ENCODE measurements at places on chromosomes 3 and 15.

DNA sequence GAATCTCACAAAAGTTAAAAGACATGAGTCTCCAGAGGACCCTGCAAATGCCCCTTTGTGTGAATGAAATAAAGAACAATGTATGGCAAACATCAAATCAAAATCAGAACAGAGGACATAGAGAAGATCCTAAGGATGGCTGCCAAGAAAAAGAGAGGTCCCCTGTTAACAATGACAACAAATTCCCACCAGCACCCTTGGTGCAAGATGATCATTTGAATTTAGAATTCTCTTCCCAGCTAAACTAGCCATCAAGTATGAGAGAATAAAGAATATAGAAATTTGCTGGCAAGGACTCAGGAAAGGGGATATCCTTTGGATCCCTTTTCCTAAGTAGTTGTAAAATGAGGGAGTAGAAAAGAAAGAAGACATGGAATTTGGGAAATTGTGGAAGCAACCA lies 8.2 kb downstream of the GP5 start:
- no peak for DNase-seq

- DNase-seq: no peak
Measured at GRCh38 chr3:16272588-16272987, 7.6 kb downstream of the OXNAD1 start.

GRCh38 chr3:159751146-159751545 lies 237.5 kb upstream of the IL12A start:
- no peak for DNase-seq

- DNase-seq: no peak
Measured at GRCh38 chr3:47444103-47444502, 31.6 kb downstream of the SCAP start.

- DNase-seq: no peak
Measured at GRCh38 chr3:37668818-37669610, 192.7 kb upstream of the CTDSPL start.

DNA sequence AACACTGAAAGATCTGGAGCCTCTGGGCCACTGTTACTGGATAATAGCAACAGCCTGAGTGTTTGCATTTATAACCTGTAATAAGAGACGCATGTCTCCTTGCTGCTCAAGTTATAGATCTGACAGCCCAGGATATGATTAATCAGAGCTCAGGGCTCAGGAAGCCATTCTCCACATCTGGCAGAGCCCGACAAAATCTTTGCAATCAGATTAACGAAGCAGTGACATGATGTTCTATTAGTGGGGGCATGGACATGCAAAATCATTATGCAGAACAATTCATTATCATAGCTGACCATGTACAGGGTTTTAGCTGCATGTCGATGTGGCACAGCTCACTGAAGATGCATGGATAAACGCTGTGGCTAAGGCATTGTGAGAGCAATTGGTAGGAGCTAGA lies 730.3 kb downstream of the ZNF385D start:
- DNase-seq: no peak

DNA sequence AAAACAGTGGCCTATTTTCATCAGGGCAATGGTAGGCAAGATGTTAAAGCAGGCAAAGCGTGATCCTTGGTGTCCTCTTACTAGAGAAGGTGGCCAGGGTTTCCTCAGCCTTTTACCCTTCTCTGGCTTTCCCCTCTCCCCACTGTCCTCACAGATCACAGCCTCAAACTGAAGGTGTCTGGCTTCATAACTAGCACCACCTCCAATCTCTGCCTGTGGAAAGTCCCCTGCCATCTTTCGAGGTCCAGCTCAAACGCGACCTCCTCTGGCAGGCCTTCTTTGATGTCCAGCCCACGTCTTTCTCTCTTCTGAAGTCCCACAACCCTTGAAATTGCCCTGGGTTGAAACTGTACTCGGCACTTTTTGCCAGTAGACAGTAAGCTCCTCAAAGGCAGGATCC lies 35.9 kb downstream of the CYP19A1 start:
- no peak for DNase-seq

DNA sequence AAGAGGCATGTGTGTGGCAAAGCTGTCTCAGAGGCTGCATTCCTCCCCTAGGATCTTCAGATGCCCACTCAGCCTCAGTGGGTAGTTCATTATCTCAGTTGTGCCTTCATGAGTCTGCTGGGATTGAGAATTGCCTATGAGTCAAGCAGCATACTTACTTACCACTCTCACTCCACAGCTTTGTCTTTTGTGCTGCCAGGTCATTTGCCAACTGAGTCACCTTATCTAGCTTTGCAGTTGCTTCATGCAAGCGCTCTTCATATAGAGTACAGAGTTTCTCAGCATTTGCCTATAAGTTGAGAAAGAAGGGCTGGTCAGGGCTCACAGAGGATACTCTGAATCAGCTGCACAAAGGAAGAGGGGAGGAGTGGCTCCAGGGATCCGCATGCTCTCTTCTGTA lies 89.5 kb downstream of the MYH15 start:
- DNase-seq: no peak

DNA sequence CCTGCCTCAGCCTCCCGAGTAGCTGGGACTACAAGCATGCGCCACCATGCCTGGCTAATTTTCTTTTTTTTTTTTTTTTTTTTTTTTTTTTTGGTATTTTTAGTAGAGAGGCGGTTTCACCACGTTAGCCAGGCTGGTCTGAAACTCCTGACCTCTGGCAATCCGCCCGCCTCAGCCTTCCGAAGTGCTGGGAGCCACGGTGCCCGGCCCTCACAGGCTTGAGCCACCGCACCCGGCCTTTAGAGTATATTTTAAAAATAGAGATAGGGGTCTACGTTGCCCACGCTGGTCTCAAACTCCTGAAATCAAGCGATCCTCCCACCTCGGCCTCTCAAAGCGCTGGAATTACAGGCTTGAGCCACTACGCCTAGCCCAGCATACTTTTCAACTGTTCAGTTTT lies 93.4 kb upstream of the CHD2 start:
- no peak for DNase-seq

DNA sequence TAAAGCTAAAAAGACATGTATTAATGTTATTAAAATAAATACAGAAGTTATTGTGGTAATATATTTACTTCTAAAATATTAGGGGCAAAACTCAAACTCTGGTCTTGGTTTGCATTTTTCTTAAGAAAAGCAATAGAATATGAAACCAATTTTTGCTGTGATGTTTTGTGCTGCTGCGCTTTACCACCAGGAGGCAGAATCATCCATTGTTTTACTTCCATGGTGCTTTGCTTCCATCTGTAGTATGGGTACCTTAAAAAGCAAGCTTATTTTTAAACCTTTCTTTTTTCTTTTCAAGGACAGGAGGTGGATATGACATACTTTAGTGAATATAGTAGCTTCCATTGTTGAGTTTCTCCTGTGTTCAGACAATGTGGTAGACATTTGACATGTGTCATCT lies 46.6 kb upstream of the MRPL3 start:
- peak; percentile 8 for DNase-seq

DNA sequence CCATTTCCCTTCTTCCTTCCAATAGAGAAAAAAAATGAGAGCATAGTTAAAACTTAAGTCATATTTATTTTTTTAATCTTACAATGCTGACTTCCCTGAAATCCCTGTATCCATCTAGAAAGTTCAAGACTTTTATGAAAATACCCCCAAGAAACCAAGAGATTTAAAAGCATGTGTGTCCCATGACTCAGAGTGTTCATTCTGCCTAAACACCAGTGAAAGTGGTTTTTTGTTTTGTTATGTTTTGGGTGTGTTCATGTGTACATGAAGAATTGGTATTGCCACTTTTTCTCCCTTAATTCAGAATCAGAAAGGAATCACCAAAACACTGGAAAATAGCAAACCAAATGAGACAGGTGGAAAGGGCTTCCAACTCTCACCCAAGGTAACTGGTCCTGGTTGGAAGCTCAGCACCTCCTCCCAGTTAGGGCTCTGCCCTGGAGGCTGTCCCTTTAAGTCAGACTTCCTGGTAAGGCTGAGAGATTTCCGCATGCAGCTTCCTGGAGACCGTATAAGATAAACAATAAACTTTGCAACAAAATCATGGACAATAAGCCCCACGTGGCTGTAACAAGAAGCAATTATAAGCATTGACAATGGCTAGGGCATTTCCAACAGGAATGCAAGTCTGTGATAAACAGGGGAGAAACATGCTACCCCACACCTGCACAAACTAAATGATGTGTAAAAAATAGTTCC lies 121.9 kb upstream of the ARHGEF3 start:
- peak; percentile 25 for DNase-seq

- no peak for DNase-seq
Measured at GRCh38 chr15:64141798-64142512, 9.6 kb upstream of the SNX22 start.

GRCh38 chr3:122004107-122004506 lies 17.9 kb downstream of the ILDR1 start:
- no peak for DNase-seq

DNA sequence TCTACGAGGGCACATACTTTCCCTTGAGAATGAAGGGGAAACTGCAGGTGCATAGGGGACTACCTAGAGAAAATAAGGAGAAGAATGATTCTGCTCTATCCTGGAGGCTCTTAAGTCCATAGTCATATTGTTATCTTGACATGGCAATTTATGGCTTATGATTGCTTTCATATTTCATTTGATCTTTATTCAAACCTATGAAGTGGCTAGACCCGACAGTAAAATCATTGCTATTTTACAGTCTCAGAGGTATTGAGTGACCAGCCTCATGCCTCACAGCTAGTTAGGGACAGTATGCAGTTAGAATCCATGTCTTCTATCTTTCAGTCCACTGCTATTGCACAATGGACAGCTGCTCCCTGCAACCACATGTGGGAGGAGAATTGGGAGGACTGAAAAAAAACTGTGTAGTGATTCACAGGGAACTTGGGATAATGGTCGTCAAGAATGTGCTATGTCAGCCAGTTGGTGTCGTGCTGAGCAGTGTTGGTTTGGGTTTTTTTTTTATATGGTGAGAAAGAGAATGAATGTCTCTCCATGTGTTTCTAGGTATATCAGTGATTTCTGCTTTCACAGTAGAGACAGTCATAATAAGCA lies 63.2 kb upstream of the SPPL2A start:
- peak; percentile 22 for DNase-seq

DNA sequence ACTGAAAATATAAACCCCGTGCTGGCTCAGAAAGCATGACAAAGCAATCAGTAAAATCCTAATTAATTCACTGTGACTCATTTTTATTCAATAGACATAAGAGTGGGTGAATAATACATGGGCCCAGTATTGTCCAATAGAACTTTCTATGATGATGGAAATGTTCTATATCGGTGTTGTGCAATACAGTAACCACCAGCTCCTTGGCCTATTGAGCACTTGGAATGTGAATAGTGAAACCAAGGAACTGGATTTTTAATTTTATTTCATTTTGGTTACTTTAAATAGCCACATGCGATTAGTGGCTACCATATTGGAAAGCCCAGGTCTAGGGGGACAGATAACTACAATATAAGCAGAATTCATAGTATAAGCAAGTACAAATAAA lies 69.8 kb upstream of the PPP2R3A start:
- no peak for DNase-seq

Measured in HEK293T (cell line).